Fibroblast of the aortic adventitia (primary cell): ENCODE measurements at places on chromosomes 3 and 15.

- DNase-seq: peak; percentile 86
These were observed 72.7 kb upstream of the LRTM1 start for GRCh38 chr3:55000546-55000945.

DNA sequence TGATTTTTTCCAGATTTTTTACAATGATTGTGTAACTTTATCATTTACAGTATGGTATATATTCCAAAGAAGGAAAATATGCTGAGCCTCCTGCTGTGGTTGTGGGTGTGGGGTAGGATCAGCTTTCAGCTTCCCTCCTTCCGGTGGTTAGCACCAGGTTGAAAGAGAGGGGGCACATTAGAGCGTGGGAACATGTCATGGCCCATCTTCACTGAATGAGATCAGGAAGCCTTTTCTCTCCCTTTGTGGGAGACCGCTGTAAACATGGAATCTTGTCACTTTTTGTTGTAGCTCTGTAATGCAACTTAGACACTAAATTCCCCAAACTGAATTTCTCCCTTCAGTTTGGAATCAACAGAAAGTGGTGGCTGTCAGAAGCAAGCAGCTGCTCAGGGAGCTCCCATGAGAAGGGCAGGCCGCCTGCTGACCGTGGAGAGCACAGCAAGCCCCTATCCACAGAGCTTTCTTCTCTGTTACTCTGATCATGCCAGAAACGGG is 86.7 kb upstream of the LIMD1 start:
- peak; percentile 29 for DNase-seq

DNA sequence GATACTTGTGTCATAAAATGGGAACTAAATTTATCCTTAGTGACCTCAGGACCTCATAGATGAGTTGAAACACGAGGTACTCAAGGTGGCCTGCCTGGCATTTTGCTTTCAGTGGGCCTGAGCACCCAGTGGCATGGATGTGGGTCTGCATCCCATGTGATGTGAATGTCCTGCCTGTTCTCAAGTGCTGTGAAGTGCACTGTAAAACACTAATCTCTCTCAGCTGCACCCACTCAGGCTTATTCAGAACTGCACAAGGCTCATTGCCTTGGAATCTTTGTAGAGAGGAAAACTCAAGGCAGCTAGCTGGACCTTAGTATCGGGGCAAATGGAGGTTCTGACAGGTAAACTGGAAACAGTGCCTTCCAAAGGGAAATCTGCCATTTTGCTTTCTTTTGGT is 767.0 kb downstream of the TUSC7 start:
- DNase-seq: no peak

GRCh38 chr3:44069276-44069675 is 172.4 kb upstream of the TOPAZ1 start:
- DNase-seq: no peak

- no peak for DNase-seq
These were observed 96.2 kb downstream of the UBE3A start for GRCh38 chr15:25342629-25343028.

GRCh38 chr3:36876181-36876936 is 68.5 kb downstream of the TRANK1 start:
- no peak for DNase-seq

DNA sequence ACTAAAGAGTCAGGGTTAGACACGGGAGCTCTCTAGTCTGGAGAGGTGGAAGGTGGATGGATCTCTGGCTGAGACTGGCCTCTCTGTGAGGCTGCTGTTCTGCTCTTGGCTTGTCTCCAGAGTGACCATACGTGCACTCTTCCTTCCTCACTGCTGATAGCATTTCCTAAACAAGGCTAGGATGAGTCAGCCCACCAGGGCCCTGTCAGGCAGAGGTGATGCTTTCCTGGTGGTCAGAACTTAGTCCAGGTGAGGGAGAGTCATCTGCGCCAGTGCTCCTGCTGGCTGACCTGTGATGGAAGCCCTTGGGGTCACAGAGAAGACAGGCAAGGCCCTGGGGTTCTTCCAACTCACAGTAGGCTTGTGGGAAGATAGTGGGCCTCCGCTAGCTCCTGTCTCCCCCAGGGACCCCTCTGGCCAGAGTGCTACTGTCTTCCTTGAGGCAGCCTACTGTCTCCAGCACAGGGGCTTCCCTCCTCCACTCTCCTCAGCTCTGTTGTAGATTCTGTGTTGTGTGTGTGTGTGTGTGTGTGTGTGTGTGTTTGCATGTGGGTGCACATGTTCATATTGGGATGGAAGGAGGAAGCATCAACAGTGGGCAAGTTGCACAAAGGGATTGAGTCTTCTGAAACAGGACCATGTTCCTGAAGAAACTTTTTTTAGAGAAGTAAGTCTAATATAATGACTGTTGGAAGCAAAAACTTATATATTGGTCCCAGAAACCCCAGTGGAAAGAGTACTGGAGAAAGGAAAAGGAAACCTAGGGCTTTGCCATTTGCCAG is 16.5 kb downstream of the ALPK3 start:
- DNase-seq: peak; percentile 56
